ENCODE measurements at places on chromosomes 3 and 15.

- DNase-seq = no peak
- no peak overlapping the region for H3K27ac ChIP-seq
- H3K4me1 ChIP-seq = peaks cover 2% of the 10 kb centered on the region
- no peaks in the 10 kb centered on the region for H3K36me3 ChIP-seq
- no peak overlapping the region for H3K4me3 ChIP-seq
Measured at GRCh38 chr15:56051676-56052075, 58.3 kb upstream of the NEDD4 start.

DNA sequence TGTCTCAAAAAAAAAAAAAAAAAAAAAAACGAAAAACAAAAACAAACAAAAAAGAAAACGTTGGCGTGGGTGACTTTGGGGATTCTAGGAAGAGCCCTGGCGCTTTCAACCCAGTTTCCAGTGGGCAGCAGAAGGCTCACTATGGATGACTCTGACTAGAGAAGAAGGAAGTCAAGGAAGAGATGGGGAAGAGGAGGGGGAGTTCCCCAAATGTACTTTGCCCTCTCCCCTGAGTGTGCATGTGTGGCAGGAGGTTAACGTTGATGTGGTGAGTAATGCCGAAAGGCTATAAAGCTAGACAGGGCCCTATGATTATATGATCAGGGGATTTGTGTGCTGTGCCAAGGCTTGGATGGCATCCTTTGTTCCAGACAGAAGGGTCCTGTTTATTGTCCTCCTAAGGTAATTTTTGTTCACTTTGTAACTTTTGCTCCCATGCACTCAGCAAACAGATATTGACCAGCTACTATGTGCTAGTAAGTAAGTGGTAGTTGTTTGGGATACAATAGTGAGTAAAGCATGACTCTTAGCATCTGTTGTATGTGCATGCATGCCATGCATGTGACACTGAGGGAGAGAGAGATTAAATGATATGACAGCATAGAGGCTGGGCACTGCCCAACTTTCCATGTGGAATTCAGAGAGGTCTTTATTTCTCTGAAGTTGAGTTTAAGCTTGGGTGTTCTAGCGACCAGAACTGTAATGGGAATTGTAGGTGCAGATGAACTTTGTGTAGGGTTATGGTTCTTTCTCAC lies 750 bp upstream of the HHLA2 start:
- no peaks in the 10 kb centered on the region for H3K27me3 ChIP-seq
- peak overlapping the region; percentile 40 for H3K4me3 ChIP-seq
- H3K27ac ChIP-seq = no peak overlapping the region
- no peak for DNase-seq

DNA sequence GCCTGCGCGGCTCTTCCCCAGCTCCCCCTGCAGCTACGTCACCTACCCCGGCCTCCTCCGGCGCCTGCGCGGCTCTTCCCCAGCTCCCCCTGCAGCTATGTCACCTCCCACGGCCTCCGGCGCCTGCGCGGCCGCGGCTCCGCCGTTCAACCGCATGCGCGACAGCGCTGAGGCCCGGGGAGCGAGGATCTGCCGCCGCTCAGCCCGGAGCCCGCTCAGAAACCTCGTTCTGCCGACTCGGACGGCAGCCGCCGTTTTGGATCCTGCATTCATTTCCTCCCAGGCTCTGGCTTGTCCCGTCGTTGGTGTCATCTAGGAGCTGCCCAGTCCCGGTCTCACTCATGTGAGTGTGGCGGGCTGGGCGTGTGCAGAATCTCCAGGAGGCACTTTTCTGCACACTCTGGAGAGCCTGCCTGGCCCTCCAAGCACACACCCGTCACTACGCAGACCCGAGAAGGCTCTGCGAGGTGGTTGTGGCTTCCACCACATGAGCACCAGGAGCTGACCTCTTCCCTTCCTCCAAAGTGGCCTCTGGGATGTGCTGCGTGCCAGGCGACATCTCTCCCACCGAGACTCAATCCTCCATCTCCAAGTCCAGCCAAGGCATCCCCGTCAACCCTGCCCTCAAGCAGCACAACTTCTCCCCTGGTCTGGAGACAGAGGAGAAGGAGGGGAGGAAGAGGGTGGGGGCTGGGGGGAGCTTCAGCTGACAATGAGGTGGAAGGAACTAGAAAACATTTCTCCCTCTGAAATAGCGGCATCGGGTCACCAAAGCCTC lies 165.3 kb downstream of the CHSY1 start:
- peaks cover 4% of the 10 kb centered on the region for H3K4me1 ChIP-seq
- H3K4me3 ChIP-seq = no peak overlapping the region
- DNase-seq = no peak
- no peaks in the 10 kb centered on the region for H3K36me3 ChIP-seq
- H3K27me3 ChIP-seq = no peaks in the 10 kb centered on the region

GRCh38 chr15:68298336-68298735 lies 20.8 kb downstream of the FEM1B start:
- peaks cover 2% of the 10 kb centered on the region for H3K36me3 ChIP-seq
- no peak for DNase-seq
- peaks cover 6% of the 10 kb centered on the region for H3K4me1 ChIP-seq
- peak overlapping the region; percentile 84 for H3K27ac ChIP-seq

- no peaks in the 10 kb centered on the region for H3K4me1 ChIP-seq
- no peaks in the 10 kb centered on the region for H3K36me3 ChIP-seq
- DNase-seq = no peak
- no peak overlapping the region for H3K4me3 ChIP-seq
- H3K27me3 ChIP-seq = no peaks in the 10 kb centered on the region
Measured at GRCh38 chr3:111735243-111735758, 123.8 kb upstream of the PHLDB2 start.

DNA sequence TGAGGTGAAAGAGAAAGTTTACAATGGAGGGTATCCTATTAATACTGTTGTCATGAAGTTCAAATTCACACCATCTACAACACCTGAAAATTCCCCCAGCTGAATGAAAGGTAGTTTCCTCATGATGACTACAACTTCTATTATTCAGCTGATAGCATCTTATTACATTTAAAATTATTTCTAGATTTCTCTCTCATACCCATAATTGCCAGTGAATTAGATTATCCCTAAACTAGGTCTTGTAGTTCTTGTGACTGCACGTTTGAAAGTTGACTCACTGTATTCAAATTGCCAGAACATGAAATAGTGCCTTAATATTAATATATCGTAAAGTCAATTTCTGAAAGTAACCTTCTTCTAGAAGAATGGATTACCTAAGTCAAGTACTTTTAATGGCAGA lies 82.4 kb downstream of the FBXL22 start:
- H3K36me3 ChIP-seq = peaks cover 26% of the 10 kb centered on the region
- peaks cover 6% of the 10 kb centered on the region for H3K4me1 ChIP-seq
- H3K27ac ChIP-seq = peak overlapping the region; percentile 28
- DNase-seq = no peak
- no peaks in the 10 kb centered on the region for H3K27me3 ChIP-seq

DNA sequence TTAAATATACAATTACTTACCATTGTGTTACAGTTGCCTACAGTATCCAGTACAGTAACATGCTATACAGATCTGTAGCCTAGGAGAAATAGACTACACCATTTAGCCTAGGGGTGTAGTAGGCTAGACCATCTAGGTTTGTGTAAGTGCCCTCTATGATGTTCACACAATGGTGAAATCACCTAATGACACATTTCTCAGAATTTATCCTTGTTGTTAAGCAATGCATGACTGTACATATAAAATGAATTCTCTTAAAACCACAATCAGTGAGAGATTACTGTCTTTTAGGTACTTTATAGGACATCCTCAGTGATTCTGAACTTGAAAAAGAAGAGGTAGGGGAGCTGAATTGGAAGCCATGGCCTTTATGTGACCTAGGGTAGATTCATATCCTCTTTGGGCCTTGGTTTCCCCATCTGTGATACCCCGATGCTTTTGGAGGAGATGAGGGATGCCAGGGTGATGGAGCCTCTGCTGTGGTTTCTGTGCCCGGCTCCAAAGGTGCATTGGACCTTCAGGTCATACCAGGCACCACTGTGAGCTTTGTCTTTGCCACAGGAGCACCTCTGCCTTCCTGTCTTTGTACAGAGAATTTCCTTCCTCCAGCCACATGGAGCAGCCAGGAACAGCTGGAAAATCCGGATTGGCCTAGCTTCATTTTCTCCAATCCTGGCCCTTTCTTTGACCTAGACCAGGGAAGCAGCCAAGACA lies 51.9 kb upstream of the FLNB start:
- no peak overlapping the region for H3K4me3 ChIP-seq
- H3K27me3 ChIP-seq = no peaks in the 10 kb centered on the region
- peaks cover 17% of the 10 kb centered on the region for H3K4me1 ChIP-seq
- no peak overlapping the region for H3K27ac ChIP-seq
- DNase-seq = no peak

GRCh38 chr3:5195605-5196004 lies 8.1 kb downstream of the EDEM1 start:
- H3K4me3 ChIP-seq = peak overlapping the region; percentile 8
- H3K27ac ChIP-seq = peak overlapping the region; percentile 97
- peaks cover 65% of the 10 kb centered on the region for H3K4me1 ChIP-seq

- no peak overlapping the region for H3K4me3 ChIP-seq
- no peaks in the 10 kb centered on the region for H3K27me3 ChIP-seq
- DNase-seq = no peak
- no peaks in the 10 kb centered on the region for H3K4me1 ChIP-seq
Measured at GRCh38 chr15:101684384-101684783, 32.2 kb upstream of the TM2D3 start.

- no peaks in the 10 kb centered on the region for H3K27me3 ChIP-seq
- no peak for DNase-seq
- H3K27ac ChIP-seq = no peak overlapping the region
- H3K4me3 ChIP-seq = no peak overlapping the region
- H3K36me3 ChIP-seq = no peaks in the 10 kb centered on the region
Measured at GRCh38 chr15:98398886-98399285, 249.5 kb upstream of the IGF1R start.

- no peak overlapping the region for H3K4me3 ChIP-seq
- no peak for DNase-seq
- H3K36me3 ChIP-seq = peaks cover 6% of the 10 kb centered on the region
- H3K27me3 ChIP-seq = peaks cover 3% of the 10 kb centered on the region
Measured at GRCh38 chr3:53970661-53971060, 79.0 kb upstream of the SELENOK start.

- no peak overlapping the region for H3K27ac ChIP-seq
- no peaks in the 10 kb centered on the region for H3K4me1 ChIP-seq
- DNase-seq = no peak
- H3K4me3 ChIP-seq = no peak overlapping the region
- H3K27me3 ChIP-seq = peaks cover 6% of the 10 kb centered on the region
Measured at GRCh38 chr3:115428841-115429240, 194.5 kb upstream of the GAP43 start.

DNA sequence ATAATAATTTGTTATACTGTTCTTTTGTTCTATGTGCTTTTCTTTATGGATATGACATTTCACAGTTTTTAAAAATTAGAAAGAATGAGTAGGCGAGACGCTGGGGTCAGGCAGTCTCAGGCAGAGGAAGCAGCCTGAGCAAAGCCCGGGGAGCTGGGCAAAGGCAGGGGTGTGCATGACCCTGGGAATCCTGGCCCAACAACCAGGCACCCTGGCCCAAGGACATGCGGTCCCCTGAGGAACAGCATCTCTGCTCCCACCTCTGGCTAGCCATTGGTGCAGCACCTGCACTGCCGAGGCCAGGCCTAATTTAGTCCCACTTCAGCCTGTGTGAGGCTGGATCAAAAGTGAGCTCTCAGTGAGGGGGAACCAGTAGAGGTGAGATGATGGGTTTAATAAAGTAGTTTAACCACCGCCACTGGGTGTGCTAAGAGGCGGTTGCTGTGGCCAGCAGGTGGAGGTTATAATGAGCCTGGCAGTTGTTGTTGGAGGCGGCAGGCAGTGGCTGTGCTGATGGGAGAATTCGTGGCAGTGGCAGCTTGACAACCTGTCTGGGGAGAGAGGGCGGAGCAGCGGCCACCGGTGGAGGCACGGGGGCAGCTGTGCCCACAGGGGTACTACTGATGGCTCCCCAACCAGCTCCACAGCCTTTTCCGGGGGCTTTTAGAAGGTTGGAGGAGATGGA lies 41.5 kb downstream of the PRKCD start:
- peaks cover 6% of the 10 kb centered on the region for H3K36me3 ChIP-seq
- H3K27me3 ChIP-seq = no peaks in the 10 kb centered on the region
- H3K4me1 ChIP-seq = no peaks in the 10 kb centered on the region
- no peak overlapping the region for H3K27ac ChIP-seq
- DNase-seq = no peak

DNA sequence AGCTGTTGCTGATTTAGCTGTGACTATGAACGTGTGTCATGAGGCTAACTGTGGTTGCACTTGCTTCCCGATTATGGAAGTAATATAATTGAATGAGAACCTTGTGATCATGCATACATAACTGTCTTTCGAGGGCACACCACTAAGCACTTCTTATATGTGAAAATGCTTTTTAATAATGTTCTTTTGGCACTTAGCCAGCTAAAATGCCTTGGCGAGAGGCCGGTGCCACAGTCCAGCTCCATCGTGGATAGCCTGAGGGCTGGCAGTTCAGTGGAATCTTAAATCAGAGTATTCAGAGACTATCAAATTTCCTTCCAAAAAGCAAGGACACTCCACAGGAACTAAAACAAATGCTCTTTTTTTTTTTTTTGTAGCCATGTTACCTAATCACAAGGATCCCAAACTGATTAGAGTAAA lies 161.6 kb upstream of the FRMD4B start:
- no peaks in the 10 kb centered on the region for H3K4me1 ChIP-seq
- peaks cover 4% of the 10 kb centered on the region for H3K27me3 ChIP-seq
- DNase-seq = no peak

GRCh38 chr3:3209714-3210113 lies 30.2 kb upstream of the CRBN start:
- no peak overlapping the region for H3K4me3 ChIP-seq
- H3K36me3 ChIP-seq = no peaks in the 10 kb centered on the region
- no peak overlapping the region for H3K27ac ChIP-seq
- no peaks in the 10 kb centered on the region for H3K4me1 ChIP-seq

- H3K4me3 ChIP-seq = peak overlapping the region; percentile 94
- peaks cover 13% of the 10 kb centered on the region for H3K4me1 ChIP-seq
- DNase-seq = peak; percentile 58
- H3K27ac ChIP-seq = peak overlapping the region; percentile 39
- H3K36me3 ChIP-seq = no peaks in the 10 kb centered on the region
Measured at GRCh38 chr3:129627350-129628168, 21.1 kb upstream of the PLXND1 start.

- H3K27me3 ChIP-seq = no peaks in the 10 kb centered on the region
- H3K27ac ChIP-seq = no peak overlapping the region
Measured at GRCh38 chr3:23837691-23838090, 31.9 kb downstream of the UBE2E1 start.

DNA sequence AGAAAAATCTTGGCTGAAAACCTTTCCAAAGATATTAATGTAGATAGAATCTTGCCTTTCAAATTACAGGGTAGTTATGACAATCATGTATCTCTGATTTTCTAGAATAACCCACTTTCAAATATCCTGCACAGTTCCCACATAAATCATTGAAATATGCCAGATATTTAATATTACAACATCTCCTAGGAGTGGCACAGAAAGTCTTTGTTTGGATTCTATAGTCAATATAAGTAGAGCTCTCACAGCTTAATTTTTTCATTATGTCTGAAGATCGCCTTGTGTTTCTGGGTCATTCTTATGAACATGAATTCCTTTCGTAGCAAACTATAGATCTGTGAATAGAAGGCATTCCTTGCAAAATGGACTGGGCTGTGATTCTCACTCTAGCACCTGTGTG lies 5.0 kb downstream of the RARB start:
- H3K27me3 ChIP-seq = peaks cover 1% of the 10 kb centered on the region
- DNase-seq = no peak
- no peaks in the 10 kb centered on the region for H3K36me3 ChIP-seq
- no peak overlapping the region for H3K4me3 ChIP-seq
- no peak overlapping the region for H3K27ac ChIP-seq

All from memory B cell (primary cell).